ENCODE measurements at places on chromosomes 3 and 15. TPM values are rescaled to one million over a fixed set of nuclear protein-coding genes. Genes with fewer than 3 reads are reported as not detected.

CMTM8 gene
- total RNA-seq = 1.4 TPM

INKA1 gene
- total RNA-seq = 5.1 TPM

LRIG1 gene
- 138 TPM for total RNA-seq

SMAD6 gene
- total RNA-seq = 3.5 TPM

MINAR1 gene
- total RNA-seq = 41.8 TPM

COL7A1 gene
- 3.5 TPM for total RNA-seq

FBXO40 gene
- total RNA-seq = not detected

PDIA5 gene
- total RNA-seq = 6.7 TPM

TMEM266 gene
- total RNA-seq = 12.5 TPM

DUOXA1 gene
- total RNA-seq = not detected

AGBL1 gene
- total RNA-seq = 3.0 TPM

IL5RA gene
- 11.1 TPM for total RNA-seq

TRPM1 gene
- total RNA-seq = not detected

UPK1B gene
- total RNA-seq = not detected

GADL1 gene
- total RNA-seq = 4.8 TPM

PTX3 gene
- 5.5 TPM for total RNA-seq

B3GNT5 gene
- 22.6 TPM for total RNA-seq

ACOX2 gene
- 5.1 TPM for total RNA-seq

TIGIT gene
- total RNA-seq = not detected

DNAJC19 gene
- 51.9 TPM for total RNA-seq

UROC1 gene
- not detected for total RNA-seq

ACTRT3 gene
- total RNA-seq = 9.2 TPM

TGM5 gene
- not detected for total RNA-seq

C3orf62 gene
- total RNA-seq = 6.7 TPM

CCK gene
- total RNA-seq = 14.5 TPM

PCOLCE2 gene
- total RNA-seq = 13.6 TPM

DAZL gene
- total RNA-seq = 0.23 TPM

CCDC54 gene
- not detected for total RNA-seq

TUSC7 gene
- not detected for total RNA-seq

SLC22A13 gene
- 0.69 TPM for total RNA-seq

SV2B gene
- total RNA-seq = 30.2 TPM

CALML4 gene
- 3.5 TPM for total RNA-seq

WDR49 gene
- 34.6 TPM for total RNA-seq

EXOG gene
- 22.1 TPM for total RNA-seq

RBP2 gene
- not detected for total RNA-seq

SH3GL3 gene
- 52.8 TPM for total RNA-seq

MAPKAPK3 gene
- 8.3 TPM for total RNA-seq

REC114 gene
- not detected for total RNA-seq

P2RY14 gene
- total RNA-seq = 1.4 TPM

C2CD4A gene
- under 0.01 TPM for total RNA-seq

KLF13 gene
- 32.1 TPM for total RNA-seq

LRRC3B gene
- 39.9 TPM for total RNA-seq

LTK gene
- total RNA-seq = 0.23 TPM

ADAMTS7 gene
- total RNA-seq = 6.0 TPM

NTRK3 gene
- total RNA-seq = 65.7 TPM
